Stimulated activated CD8-positive, alpha-beta memory T cell treated with anti-CD3 and anti-CD28 coated beads, Interleukin-4, amount 100 ng/mL, for 1 hour (primary cell): ENCODE measurements at places on chromosomes 6 and 20.

GRCh38 chr6:12490351-12490903 lies 200.3 kb downstream of the EDN1 start:
- no peak for DNase-seq

DNA sequence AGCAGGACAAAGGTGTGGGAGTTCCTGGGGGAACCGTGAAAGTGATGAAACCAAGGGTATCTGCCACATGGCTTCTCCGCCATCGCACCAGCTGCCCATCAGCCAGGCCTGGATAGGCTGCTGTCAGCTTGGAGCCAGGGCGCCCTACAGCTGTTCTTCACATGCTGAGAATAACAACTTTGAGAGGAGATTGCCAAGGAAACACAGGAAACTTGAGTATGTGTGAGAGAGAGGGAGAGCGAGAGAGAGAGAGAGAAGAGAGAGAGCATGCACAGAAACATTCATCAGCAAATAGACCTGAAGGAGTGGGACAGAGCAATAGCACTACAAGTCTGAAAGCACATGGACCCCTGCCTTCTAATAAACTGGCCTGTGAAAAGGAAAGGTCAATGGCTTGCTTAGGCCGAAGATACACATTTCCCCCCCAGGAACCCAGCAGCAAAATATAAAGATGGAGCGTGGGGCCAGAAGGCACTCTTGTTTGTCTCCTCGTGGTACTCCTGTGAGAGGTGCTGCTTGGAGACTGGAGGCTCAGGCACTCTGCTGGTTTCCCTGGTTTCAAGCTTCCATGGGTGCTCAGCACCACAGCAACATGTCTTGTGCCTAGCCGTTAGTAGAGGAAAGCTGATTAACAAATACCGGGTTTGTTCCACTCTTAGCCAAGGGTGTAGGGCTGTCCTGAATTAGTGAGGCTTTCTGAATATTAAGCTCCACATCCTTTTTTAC lies 53.0 kb downstream of the SNAP25 start:
- no peak for DNase-seq

DNA sequence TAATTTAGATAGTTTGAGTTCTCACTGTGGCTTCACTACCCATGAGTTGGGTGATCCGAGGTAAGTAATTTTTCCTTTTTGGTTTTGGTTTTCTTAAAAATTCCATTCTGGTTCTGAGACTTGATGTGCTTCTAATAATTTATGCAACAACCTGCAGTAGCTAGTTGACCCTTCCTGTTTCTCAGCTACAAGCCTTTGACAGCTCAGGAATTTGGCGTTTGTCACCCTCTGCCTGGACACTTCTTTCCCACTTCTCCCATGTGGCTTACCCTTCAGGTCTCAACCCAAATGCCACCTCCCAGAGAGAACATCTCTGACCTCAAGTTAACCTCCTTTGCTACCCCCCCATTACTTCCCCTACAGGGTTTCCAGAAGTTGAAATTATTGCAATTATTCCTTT lies 49.7 kb upstream of the TSHZ2 start:
- no peak for DNase-seq

DNA sequence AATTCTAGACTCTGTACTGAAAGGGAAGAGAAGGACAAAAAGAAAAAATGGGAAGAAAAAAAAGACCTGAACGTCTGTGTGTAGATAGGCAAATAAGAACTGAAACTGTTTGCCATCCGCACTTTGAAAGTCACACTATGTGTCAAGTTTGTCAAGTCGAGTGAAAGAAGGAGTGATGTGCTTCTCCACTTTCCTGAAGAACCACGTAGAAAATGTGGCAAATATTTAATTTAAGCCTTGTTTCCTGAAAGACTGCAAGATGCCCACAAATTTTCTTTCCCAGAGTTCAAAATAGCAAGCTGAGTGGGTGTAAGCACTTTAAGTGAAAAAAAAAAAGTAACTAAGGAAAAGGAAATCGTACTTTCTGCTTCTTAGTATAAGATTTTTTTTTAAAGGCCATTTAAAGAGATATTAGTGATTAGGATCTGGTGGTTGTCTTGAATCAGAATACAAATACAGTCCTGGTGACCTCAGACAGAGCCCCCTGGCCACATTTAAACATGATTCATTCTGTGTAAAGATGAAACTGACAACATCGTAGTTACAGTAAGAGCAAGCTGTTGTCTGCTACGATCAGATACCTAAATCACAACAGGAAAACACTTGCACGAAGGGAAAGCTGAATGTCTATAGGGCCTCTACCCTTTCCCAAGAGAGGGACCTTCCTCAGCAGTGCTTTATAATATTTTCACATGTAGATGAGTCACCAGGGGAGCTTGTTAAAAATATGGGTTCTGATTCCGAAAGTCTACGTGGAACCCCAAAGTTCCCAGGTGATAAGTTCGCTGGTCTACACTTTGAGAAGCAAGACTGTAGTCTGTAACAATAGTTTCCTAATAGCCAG lies 102.3 kb downstream of the HIVEP2 start:
- no peak for DNase-seq

DNA sequence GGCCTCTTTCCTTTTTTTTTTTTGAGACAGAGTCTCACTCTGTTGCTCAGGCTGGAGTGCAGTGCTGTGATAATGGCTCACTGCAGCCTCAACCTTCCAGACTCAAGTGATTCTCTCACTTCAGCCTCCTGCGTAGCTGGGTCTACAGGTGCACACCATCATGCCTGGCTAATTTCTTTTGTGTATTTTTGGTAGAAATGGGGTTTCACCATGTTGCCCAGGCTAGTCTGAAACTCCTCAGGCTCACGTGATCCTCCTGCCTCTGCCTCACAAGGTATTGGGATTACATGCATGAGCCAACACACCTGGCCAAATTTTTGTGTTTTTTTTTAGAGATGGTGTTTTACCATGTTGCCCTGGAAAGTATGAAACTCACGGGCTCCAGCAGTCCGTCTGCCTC lies 29.3 kb downstream of the SRC start:
- no peak for DNase-seq
